Karpas-422 (cell line): ENCODE measurements at places on chromosomes 5 and 9.

- DNase-seq = no peak
These were observed 32.5 kb downstream of the LEAP2 start for GRCh38 chr5:132905938-132906337.

DNA sequence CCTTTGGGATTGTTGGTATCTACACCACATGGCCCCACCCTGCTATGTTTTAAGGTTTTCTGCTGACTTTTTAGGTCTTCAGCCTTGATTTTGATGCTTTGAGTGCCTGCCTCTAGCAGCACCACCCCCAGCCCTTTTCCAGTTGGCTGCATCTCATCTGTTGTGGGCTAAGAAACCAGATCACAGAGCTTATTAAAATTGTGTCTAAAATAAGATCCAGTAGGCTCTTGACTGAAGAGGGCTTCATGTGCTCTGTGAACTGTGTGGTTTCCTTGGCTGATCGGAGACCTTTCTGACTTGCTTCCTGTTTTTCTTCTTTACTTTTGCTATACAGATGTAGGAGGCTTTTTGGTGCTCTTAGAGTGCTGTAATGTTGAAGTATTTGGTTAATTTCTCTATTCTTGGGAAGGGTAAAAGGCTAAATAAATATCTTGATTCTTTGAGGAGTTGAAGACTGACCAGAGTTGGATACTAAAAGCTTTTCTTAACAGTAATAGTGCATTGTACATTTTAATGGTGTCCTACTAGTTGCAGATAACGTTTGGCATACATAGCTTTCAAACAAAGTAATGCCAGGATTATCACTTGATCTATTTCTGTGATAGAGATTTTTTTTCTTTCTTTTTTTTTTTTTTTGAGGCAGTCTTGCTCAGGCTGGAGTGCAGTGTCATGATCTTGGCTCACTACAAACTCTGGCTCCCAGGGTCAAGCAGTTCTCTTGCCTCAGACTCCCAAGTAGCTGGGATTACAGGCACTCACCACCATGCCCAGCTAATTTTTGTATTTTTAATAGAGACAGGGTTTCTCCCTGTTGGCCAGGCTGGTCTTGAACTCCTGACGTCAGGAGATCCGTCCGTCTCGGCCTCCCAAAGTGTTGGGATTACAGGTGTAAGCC is 4.5 kb downstream of the UBE2D2 start:
- peak; percentile 95 for DNase-seq

GRCh38 chr9:82829818-82830217 is 233.1 kb downstream of the RASEF start:
- no peak for DNase-seq

GRCh38 chr9:7095058-7095457 is 337.3 kb downstream of the KDM4C start:
- no peak for DNase-seq

DNA sequence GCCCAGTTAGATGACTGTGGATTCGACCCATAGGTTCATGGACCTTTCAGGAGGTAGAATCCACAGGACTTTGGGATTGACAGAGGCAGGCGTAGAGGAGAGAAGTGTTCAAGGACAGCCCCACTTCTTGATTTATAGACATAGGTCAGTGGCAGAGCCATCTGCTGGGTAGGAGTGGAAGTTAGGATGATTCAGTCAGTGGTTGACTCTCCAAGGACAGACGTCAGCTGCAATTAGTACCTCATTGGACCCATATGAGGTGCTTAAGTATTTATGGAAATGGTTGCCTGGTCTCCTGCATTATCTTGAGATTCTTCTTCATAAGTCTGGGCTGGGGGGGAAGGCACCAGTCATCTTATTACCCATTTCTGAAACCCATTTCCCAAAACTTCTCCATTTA is 70.9 kb downstream of the SH3RF2 start:
- peak; percentile 45 for DNase-seq

- no peak for DNase-seq
These were observed 288.8 kb downstream of the GLIS3 start for GRCh38 chr9:4011054-4011453.

DNA sequence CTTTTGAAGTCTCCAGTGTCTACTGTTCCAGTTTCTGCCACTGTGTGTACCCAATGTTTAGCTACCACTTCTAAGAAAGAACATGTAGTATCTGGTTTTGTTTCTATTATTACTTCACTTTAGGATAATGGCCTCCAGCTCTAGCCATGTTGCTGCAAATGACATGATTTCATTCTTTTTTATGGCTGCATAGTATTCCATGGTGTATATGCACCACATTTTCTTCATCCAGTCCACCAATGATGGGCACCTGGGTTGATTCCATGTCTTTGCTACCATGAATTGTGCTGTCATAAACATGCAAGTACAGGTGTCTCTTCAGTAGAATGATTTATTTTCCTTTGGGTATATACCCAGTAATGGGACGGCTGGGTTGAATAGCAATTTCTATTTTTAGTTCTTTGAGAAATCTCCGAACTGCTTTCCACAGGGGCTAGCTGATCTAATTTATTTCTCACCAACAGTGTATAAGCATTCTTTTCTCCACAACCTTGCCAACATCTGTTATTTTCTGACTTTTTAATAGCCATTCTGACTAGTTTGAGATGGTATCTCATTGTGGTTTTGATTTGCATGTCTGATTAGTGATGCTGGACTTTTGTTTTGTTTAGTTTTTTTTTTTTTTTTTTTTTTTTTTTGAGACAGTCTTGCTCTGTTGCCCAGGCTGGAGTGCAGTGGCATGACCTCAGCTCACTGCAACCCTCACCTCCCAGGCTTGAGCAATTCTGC is 68.9 kb downstream of the WDR41 start:
- DNase-seq = no peak

DNA sequence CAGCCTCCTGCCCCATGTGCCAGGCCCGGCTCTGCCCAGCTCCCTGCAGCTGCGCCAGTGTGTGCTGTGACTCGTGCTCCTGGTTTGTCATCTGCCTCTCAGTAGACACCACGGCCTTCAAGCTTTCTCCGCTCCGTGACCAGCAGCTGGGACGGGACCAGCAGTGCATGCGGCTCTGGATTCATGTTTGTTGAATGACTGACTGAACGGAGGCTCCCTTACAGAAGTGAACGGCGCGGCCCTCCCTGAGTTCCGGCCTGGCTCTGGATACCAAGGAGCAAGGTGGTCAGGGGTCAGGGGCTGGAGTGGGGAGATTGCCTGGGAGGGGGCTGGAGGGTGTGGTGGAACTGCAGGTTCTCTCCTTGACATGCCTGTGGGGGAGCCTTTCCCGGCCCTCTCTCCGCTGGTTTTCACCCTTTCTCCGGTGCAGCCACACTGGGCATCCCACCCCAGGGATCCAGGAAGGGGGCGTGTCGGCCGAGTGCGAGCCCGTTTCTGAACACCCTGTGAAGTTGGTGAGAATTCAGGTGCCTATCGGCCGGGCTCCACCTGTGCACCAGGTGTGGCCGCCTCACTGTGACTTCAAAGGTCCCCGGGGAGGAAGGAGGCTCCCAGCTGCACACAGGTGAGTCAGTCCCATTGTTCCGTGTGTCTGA is 11.1 kb upstream of the CEP72 start:
- no peak for DNase-seq

DNA sequence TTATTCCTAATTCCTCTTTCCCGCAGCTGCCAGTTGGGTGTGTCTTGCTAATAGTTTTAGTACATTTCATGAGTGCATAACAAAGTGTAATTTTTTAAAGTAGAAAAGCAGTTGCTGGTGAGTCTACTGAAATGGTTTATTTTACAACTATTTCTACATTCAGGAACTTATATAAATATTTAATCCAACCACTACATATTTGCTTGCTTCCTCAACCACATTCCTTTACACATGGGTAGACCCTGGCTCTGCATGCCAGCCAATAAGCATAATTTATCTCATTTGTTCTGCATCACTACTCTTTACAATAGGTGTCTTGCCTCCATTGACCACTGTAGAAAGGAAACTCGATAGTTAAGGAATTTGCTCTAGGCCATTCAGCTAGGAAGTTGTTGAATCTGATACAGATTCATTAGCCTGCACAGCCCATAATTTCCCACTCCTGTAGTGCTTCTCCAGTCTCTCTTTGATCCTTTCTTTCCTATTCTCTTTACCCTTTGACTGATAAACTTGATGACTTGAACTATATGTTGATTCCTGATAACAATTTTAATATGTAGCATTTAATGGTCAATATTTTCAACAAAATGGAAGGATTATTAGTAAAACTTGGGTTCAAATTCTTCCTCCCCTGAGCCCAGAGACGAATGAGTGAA is 342.5 kb upstream of the ACTBL2 start:
- DNase-seq = no peak

DNA sequence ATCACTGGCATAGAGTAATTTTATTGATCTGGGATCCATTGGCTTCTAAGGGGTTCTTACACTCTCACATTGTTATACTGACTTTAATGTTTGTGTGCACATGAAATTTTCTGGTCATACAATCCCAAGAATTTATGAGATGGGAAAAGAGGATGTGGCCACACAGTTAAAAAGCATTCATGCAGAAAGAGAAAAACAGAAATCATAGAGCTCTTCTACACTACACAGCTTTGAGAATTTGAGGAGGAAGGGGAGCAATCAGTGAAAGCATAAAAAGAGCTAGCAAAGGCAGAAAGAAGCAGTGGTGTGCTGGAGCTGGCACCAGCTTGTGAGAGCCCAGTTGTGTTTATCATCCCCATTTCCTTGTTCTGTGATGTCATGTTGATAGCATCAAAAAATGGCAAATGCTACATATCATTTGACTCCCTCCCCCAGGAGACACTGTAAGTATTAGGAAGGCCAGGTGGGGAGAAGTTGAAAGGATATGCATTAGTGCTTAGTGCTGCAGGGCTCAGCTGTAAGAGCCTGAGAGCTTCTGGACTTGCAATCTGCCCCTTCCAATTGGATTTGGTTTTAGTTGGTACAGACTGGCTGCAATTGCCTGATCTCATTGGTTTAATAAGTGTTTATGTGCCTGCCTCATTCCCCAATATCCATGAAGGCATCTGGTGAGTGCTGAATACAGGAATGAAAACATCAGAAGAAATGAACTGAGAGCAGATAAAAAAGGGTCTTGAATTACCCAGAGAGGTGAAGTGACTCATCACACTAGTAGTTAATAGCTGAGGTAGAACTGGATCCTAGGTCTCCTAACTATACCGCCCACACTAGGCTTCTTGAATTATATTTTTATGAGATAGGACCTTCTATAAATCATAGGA is 30.9 kb downstream of the RHOBTB3 start:
- no peak for DNase-seq

- DNase-seq = no peak
These were observed 285.3 kb upstream of the TMEM161B start for GRCh38 chr5:88553986-88554385.

GRCh38 chr5:79075646-79076426 is 6.3 kb downstream of the BHMT2 start:
- DNase-seq = no peak

DNA sequence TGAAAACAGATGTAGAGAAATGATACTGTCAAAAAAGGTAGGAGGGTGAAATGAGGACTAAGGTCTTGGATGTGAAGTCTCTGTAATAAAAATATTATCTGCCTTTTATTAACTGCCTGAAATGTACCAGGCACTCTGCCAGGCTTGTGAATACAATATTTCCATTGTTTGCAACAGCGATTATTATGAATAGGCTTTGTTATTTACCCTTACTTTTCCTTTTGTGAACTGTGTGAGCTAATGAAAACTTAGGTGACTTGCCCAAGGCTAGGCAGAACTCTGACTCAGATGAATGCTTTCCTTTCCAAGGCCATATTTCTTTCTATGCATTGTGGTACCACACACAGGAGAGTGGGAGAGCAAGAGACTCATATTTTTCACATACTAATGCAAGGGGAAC is 204.1 kb downstream of the CDH12 start:
- DNase-seq = no peak

- DNase-seq = no peak
These were observed 37.9 kb downstream of the ADRB2 start for GRCh38 chr5:148864113-148864841.

DNA sequence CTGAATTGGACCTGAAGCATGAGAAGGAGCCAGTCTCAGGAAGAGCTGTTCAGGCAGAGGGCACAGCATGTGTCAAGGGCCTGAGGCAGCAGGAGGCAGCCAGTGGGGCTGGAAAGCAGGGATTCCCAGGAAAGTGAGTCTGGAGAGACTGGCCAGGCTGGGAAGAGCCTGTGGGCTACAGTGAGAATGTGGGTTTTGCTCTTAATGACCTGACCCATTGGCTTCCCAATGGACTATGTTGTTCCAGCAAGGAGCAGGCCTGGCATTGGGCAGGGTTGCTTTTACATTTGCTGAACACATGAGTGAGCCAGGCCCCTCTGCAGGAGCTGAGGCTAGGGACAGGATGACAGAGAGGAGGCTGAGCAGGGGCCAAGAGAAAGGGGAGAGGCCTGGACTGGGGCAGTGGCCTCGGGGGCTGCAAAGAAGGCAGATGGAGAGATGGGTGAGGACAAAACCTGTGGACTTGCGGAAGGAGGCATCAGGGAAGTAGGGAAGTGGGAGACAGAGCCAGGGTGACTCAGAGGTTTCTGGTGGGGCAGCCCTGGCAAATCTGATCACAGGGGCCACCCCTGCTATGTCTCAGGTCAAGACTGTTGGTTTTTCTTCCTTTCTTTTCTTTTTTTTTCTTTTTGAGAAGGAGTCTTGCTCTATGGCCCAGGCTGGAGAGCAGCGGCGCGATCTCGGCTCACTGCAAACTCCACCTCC is 65.9 kb upstream of the NEK6 start:
- DNase-seq = no peak

GRCh38 chr5:159682623-159683022 is 233.7 kb upstream of the ADRA1B start:
- DNase-seq = peak; percentile 56

DNA sequence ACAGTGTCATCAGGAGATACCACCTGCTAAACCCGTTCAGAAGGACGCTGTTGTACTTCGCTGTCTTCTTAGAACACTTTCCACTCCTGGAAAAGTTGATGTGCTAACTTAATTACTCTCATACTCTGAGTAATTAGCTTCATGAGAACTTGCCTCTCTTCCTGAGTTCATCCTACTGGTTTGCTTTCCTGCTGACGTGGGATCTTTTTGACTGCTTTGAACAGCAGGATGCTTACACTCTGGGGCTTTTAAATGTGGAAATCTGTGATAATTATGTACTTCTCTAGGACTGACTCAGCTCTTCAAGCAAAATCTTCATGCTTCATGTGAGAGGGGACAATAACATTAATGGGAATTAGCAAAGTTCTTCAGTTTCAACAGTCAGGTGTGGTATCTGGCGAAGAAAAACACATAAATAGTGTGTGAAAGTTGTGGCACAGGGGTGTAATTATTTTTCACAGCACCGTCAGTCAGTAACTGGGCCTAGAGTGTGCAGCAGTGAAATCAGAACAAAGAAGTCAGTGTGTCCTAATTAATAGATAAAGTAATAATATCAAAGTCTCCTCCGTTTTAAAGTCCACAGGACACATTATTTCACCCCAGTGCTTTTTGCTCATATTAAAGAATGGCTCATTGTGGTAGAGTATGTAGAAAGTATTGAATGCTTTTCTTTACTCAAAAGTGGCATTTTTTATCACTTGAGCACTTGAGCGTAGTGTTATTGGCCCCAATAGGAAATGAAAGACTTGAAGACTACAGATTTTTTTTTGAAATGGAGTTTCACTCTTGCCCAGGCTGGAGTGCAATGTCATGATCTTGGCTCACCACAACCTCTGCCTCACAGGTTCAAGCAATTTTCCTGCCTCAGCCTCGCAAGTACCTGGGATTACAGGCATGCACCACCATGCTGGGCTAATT is 140.9 kb upstream of the DMRT1 start:
- no peak for DNase-seq

- no peak for DNase-seq
These were observed 54.5 kb upstream of the TGFBR1 start for GRCh38 chr9:99050292-99050911.

- no peak for DNase-seq
These were observed 23.3 kb downstream of the ZDHHC11B start for GRCh38 chr5:761059-761771.

GRCh38 chr5:160315968-160316367 is 3.6 kb upstream of the CCNJL start:
- no peak for DNase-seq
